Vein endothelial cell (primary cell): ENCODE measurements at places on chromosomes 12 and 14. TPM values are rescaled to one million over a fixed set of nuclear protein-coding genes. Genes with fewer than 3 reads are reported as not detected.

The NRIP2 gene
- total RNA-seq = not detected in 2 replicates

The KRT71 gene
- total RNA-seq = not detected in 2 replicates

The BDKRB2 gene
- under 0.01 and 0.38 TPM in 2 replicates for total RNA-seq

The ADAM21 gene
- 0.19 and 0.33 TPM in 2 replicates for total RNA-seq

The MEG3 gene
- 10.8 and 11.0 TPM in 2 replicates for total RNA-seq

The LALBA gene
- total RNA-seq = not detected in 2 replicates

The SPTB gene
- total RNA-seq = 0.10 TPM in 1 of 2 replicates, not detected in the other

The OTOGL gene
- total RNA-seq = 0.98 and 1.5 TPM in 2 replicates

The STXBP6 gene
- total RNA-seq = under 0.01 TPM in 1 of 2 replicates, not detected in the other

The ADCY4 gene
- total RNA-seq = 55.1 and 90.2 TPM in 2 replicates

The C12orf50 gene
- total RNA-seq = not detected in 2 replicates

The CLEC7A gene
- not detected in 2 replicates for total RNA-seq

The FRMD6 gene
- 192 and 202 TPM in 2 replicates for total RNA-seq

The TPPP2 gene
- not detected in 2 replicates for total RNA-seq

The AKAP5 gene
- total RNA-seq = 0.33 and 0.76 TPM in 2 replicates

The EPYC gene
- not detected in 2 replicates for total RNA-seq

The TTC6 gene
- total RNA-seq = 0.19 and 0.33 TPM in 2 replicates

The RFX4 gene
- not detected in 2 replicates for total RNA-seq

The RAN gene
- total RNA-seq = 627 and 840 TPM in 2 replicates

The KRT85 gene
- total RNA-seq = not detected in 2 replicates

The RASAL1 gene
- not detected in 2 replicates for total RNA-seq

The KANSL2 gene
- total RNA-seq = 49.2 and 62.1 TPM in 2 replicates

The ZNF891 gene
- 0.86 and 0.98 TPM in 2 replicates for total RNA-seq

The PLCZ1 gene
- total RNA-seq = 0.38 TPM in 1 of 2 replicates, not detected in the other

The SLC8A3 gene
- 0.33 and 0.38 TPM in 2 replicates for total RNA-seq

The LBHD2 gene
- not detected in 2 replicates for total RNA-seq

The SLC2A13 gene
- total RNA-seq = 4.2 and 6.1 TPM in 2 replicates

The B4GALNT3 gene
- not detected in 2 replicates for total RNA-seq

The RBMS2 gene
- 49.0 and 59.4 TPM in 2 replicates for total RNA-seq

The AMDHD1 gene
- total RNA-seq = 0.29 TPM in 1 of 2 replicates, not detected in the other

The RNU4-1 gene
- total RNA-seq = under 0.01 TPM in 2 replicates

The KCNJ8 gene
- total RNA-seq = under 0.01 and 0.10 TPM in 2 replicates

The POTEG gene
- total RNA-seq = not detected in 2 replicates

The LHX5 gene
- total RNA-seq = not detected in 2 replicates

The MGST1 gene
- total RNA-seq = 17.6 and 39.3 TPM in 2 replicates

The RPGRIP1 gene
- not detected in 2 replicates for total RNA-seq

The VPS33A gene
- total RNA-seq = 15.0 and 21.5 TPM in 2 replicates

The FBXL14 gene
- total RNA-seq = 16.3 and 18.9 TPM in 2 replicates

The IL22 gene
- total RNA-seq = not detected in 2 replicates

The OR9K2 gene
- total RNA-seq = not detected in 2 replicates

The MARS1 gene
- 111 and 114 TPM in 2 replicates for total RNA-seq

The LRFN5 gene
- total RNA-seq = 0.10 TPM in 1 of 2 replicates, not detected in the other

The PLBD2 gene
- 25.2 and 31.4 TPM in 2 replicates for total RNA-seq

The CCDC63 gene
- not detected in 2 replicates for total RNA-seq

The AICDA gene
- total RNA-seq = not detected in 2 replicates

The RNF212B gene
- total RNA-seq = not detected in 2 replicates
